ENCODE measurements at places on chromosomes 13 and 19.

- DNase-seq, result no peak
Measured at GRCh38 chr19:35400773-35401100, 29.9 kb downstream of the GPR42 start.

DNA sequence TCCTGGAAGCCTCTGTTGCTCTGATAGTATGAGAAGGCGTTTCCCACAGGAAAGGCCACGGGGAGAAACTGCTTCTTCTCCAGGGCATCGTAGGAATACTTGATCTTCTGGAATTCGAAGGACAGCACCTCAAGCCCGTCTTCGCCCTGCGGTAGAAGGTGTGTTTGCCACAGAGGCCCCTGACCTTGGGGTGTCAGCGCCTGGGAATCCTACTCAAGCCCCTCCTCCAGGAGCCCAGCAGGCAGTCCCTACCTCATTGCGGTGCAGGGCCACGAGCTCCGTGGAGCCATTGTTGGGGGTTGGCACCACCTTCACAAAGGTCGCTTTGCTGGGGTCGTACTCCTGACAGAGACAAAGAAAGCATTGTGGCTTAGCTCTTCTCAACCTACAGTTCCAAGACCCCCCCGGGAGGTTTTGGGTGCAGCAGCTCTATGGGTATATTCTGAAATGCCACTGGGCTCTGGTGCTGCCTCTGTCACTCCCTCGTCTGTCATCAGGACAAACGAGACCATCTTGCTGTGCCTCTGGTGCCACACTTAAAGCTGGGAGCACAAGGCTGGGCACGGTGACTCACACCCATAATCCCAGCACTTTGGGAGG, 3.7 kb downstream of the ATP13A1 start:
- DNase-seq, result no peak

DNA sequence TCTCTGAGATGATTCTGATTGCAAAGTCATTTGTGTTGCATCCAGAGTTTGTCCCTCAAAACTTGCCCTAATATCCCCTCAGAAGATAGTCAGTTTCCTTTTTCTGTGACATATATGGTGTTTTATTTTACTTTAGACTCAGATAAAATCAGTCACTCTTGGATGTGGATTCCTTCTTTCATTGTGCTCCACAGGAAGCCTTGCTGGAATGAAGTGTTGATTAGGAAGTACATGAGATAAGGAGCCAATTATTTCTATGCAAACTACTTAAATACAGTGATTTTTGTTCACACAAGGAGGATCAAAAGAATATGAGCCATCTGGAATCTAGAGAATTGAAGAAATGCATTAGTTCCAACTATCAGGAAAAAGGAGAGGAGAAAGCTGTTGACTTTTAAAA, 107.6 kb upstream of the RXFP2 start:
- DNase-seq, result no peak

DNA sequence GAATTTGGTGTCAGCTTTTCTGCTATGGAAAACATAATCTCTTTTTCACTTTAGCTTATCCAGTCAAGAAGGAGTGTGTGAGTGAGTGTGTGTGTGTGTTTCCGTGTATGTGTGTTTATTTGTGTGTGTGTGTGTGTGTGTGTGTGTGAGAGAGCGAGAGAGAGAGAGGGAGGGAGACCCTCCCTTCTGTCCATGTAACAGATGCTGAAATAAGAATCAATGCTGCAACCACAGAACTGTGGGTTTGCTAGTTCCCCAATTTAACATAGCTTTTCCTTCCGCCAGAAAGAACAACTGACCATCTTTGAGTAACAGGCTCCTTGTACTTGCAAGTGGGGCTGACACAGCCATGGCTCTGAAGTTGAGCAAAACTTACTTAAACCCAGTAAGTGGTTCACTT, 5.2 kb downstream of the LCP1 start:
- no peak for DNase-seq

DNA sequence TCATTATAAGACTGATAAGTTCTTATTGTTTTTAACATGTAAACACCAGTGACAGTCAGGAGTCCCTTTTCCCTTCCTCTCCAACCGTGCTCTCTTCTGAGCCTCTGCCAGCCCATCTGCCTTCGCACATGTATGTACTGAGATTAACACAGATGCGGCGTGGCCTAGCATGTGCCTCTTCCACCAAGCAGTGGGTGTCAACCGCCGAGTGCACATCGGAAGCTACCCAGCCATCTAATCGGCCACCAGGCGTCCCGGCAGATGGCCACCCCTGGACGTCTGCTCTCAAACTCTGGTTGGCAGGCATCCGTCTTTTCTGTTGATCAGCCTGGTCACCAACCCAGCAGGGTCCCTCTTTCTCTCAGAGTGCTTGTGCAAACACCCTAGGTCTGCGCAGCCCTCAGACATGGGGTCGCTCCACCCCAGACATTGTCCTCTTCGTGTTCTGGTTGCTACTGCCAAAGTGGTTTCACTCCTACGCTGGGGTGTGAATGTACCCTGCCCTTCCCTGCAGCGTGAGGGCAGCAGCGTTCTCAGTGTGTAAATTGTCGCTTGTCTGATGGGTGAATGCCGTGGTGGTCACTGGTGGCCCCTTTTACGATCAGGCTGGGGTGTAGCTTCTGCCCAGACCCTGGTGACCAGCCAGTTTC, 57.7 kb upstream of the LDLR start:
- no peak for DNase-seq

DNA sequence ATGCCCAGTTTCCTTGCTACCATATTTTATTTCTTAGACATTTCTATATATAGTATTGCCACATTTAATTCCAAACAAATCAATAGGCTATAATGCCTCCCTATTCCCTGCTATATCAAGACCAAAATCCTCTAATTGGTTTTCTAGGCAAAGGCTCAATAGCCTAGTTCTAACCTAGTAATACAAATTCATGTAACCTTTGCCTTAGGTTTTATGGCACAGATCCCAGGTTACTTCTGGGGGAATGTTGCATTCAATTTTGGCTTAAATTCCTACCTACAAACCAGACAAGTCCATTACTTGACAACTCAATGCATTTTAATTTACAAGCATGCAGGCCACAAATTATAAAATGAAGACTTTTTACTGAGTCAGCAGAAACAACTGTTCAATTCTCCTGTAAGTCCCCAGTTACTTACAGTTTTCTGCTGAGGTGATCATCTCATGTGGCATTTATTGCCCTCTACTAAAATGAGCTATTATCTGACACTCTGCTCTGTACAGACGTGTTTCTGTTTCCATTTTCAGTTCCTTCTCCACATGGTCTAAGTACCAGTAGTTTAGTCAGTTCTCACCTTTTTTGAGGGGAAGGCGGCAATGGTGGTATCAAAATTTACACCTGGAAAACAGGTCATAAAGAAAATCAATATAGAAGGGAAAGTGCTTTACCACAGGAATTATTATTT, 11.7 kb downstream of the KCNRG start:
- no peak for DNase-seq

DNA sequence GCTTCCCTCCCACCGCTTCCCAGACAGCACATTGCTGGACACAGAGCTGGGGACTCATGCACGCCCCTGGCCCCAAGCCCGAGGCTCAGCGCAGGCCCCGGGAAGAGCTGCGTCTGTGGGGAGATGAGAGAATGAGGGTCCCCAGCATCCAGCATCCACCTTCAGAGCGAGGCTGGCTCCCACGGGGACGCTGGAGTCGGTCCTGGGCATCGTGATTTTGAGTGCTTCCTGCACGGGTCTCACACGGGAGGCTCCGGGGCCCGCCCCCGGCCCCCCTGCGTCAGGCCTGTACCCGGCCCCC, 4.7 kb downstream of the NCLN start:
- no peak for DNase-seq

DNA sequence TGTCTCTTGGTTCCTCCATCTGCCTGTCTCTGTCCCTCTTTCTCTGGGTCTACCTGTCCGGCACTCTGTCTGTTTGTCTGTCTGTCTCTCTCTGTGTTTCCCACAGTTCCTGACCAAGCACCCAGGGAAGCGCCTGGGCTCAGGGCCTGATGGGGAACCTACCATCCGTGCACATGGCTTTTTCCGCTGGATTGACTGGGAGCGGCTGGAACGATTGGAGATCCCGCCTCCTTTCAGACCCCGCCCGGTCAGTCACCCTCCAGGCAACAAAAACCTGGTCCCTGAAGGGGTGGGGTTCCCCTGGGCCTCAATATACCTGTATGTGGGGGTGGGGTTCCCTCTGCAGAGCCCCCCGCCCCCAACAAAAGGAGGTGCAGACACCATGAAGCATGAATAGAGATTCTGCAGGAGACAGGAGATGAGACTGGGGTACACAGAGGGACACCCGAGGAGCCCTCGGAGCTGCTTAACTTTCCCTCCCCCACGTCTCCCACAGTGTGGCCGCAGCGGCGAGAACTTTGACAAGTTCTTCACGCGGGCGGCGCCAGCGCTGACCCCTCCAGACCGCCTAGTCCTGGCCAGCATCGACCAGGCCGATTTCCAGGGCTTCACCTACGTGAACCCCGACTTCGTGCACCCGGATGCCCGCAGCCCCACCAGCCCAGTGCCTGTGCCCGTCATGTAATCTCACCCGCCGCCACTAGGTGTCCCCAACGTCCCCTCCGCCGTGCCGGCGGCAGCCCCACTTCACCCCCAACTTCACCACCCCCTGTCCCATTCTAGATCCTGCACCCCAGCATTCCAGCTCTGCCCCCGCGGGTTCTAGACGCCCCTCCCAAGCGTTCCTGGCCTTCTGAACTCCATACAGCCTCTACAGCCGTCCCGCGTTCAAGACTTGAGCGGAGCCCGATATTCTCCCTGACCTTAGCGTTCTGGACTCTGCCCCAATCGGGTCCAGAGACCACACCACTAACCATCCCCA, 2.6 kb upstream of the CACNG7 start:
- DNase-seq, result peak; percentile 79

GRCh38 chr13:39561971-39562370, 41.0 kb downstream of the LHFPL6 start:
- no peak for DNase-seq

- no peak for DNase-seq
Measured at GRCh38 chr19:32717496-32717895, 2.1 kb upstream of the TDRD12 start.

DNA sequence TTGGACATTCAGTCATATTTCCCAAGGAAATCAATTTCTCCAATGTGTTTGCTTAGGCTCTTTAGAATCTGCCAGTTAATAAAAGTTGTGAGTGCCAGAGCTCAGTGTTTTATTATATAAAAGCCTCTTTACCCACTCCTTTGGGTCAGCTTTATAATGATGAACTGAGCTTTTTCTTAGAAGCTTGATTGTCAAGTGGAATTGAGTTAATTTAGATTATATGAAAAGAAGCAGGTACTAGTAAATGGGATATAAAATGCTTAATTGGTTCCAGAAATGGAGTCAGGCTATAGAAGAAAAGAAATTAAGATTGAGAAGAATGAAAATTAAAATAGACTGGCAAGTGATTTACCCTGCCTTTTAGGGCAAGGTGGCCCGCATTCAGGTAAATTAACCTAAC, 363.2 kb downstream of the SLITRK6 start:
- no peak for DNase-seq

DNA sequence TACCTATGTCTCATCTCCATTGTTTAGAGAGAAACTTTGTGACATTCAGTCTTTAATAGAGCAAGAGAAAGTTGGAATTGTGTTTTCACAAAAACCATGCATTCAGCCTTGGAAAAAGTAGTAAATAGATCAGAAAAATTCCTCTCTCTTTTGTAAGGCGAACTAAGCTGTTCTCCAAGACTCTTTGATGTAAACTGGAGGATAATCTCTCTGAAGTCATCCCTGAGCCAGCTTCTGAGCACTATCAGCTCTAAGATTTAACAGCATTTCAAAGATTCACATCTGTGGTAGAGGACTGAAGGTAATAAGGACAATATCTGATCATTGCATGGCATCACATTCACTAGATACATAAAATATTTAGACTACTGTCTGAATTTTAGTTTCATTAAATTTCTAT, 904.6 kb upstream of the ATXN8OS start:
- no peak for DNase-seq

DNA sequence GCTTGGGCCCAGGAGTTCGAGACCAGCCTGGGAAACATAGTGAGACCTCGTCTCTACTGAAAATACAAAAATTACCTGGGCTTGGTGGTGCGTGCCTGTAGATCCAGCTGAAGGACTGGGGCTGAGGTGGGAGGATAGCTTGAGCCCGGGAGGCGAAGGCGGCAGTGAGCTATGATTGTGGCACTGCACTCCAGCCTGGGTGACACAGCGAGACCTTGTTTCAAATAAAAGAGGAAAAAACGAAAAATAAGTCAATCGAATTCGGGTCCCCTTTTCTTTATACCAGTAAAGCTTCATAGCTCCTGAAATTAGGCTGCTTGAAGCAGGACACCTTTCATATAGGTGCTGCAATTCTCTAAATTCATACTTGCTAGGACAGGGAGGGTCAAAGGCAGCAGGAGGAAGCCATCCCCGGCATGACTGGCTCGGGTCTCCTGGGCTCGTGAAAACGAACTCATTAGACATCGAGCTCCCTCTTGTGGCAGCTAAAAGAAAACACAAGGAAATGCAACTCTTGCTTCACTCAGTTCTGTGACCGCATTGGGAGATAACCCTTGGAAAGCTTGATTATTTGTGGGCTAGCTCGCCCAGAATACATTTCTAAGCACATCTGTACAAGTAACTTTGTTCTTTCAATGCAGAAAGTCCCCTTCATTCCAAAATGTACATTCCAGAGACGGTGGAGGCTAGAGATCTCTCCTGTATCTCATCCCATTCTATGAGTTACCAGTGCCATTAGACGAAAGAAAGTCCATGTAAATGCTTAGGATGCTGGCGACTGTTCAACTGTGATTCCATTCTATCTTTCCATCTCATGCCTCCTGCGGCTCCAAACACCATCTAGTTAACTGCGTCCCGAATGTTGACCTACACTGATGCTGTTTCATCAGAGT, 16.8 kb downstream of the FPR2 start:
- peak; percentile 80 for DNase-seq

GRCh38 chr19:47124937-47125668, 5.5 kb upstream of the SAE1 start:
- peak; percentile 65 for DNase-seq

DNA sequence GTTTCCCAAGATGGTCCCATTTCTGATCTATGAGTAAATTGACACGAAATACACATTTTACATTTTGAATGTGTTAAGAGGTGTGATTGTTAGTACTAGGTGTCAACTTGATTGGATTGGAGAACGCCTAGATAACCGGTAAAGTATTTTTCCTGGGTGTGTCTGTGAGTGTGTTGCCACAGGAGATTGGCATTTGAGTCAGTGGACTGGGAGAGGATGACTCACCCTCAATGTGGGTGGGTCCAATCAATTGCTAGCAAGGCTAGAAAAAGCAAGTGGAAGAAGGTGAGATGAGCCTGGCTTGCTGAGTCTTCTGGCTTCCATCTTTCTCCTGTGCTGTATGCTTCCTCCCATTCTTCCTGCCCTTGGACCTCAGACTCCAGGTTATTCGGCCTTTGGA, 960.7 kb upstream of the PCDH9 start:
- no peak for DNase-seq

DNA sequence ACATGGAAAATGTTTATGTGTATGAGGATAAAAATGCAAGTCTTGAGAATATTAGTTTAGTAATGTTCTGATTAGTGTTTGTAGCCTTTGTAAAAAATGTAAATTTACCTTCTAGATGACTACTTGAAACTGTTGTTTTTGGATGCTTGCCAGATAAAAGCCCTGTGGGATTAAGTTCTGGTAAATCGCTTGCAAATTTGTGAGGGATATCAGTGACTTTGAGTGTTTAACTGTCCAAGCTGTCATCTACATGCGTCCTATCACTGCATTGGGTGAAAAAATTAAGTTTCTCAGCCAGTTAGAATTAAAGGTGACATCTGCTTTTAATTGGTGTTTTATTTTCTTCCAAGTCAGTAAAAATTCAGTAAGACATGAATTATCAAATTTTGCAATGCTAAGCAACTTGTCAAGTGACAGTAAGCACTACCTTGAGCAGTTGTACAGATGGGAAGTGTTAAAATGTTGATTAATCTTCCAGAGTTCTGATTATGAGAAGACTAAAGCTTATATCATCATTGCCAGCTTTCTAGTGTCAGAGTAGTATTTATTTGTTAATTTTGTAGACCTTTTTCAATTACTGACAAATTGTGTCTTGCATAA, 88.0 kb downstream of the PCCA start:
- DNase-seq, result no peak

Data from AG08395 (cell line).